ENCODE measurements at places on chromosomes 7 and 10.

DNA sequence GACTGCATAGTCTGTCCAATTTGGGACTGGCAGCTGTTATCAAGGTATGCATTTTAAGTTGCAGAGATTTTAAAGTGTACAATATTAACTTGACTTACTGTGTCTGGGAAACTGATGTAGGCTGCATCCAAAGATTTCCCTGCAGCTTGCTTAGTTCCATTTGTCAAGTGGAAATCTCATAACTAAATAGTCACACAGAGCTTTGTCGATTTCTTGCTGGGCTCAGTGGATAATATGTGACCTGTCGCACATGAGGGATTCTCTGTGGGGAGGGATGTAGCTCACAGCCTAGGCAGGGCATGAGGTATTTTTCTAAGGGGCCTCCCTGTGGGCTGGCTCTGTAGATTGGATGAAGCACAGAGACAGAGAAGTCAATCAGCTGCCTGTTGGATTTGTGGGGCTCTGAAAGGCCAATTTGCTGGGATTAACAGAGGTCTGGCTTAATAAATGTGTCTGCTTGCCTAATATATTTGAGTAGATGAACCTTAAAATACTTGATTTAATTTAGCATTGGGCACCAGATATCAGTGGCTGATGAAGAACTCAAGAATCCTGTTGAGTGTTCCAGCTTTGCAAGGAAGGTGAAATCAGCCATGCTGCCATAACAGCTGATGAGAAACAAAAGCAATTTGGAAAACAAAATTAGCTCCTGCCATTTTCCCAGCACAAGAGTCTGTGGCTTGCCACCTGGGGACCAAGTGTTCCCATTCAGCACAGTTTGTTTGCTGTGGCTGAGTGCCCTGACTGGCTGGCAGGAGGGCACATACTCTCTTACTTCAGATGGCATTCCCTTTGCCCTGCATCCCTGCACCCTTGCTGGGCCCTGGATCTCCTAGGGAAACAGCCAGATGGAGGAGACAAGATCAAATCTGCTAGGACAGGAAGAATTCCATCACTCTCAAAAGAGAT is 598.5 kb downstream of the SORCS3 start:
- no peak for ATAC-seq

DNA sequence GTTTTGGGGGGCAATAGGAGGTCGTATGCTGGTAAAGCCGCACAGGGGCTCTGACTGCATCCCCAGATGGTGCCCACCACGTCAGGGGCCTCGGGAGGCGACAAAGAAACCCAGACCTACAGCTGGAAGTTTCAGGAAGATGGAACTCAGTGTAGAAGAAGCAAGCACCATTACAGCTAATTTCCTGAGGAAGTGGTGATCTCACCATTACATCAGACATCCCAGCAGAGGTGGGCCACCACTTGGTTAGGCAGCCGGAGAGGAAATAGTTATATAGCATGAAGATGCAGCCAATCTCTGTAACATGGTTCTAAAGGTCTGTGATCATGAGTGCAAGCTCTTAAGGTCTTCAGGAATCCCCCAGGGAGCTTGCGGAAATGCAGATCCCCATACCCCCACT is 127.3 kb upstream of the PCBD1 start:
- ATAC-seq, result no peak

GRCh38 chr7:137933270-137934017 is 68.4 kb downstream of the CREB3L2 start:
- ATAC-seq, result no peak

DNA sequence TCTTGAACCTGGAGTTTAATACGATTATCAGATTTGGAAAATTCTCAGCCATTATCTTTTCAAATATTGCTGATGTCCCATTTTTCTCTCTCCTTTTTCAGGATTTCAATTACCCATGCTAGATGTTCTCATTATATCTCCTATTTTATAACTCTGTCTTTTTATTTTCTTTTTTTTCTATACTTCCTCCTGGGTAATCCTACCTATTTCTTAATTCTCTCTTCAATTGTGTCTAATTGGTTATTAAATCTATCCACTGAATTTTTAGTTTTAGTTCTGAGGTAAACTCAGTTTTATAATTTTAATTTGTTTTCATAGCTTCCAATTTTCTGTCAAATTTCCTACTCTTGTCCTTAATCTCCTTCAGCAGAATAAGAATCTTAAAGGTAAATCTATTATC is 15.6 kb downstream of the STEAP1 start:
- ATAC-seq, result no peak

- ATAC-seq, result no peak
Observed at GRCh38 chr10:67976292-67977245, 92.1 kb downstream of the SIRT1 start.

DNA sequence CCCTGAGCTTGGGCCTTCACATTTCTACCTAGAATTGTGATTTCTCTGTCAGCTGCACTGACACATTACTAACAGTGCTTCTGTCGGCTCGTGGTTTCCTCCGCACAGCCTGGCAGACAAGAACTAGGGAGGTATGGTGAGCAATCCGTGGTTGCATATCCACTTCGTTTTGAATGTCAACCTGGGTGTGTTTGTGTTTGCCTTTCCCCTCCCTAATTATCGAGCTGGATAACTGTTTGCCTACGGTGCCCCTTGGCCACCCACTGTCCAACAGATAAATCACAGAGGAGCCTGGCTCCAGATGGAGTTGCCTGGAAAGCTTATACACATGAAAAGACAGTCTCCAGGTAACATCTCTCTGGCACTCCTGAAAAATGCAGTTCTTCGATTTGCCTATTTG is 228.8 kb downstream of the TRIL start:
- ATAC-seq, result peak; percentile 13

GRCh38 chr10:112052166-112052565 is 131.4 kb downstream of the GPAM start:
- ATAC-seq, result no peak

- peak; percentile 48 for ATAC-seq
Observed at GRCh38 chr10:84177541-84178141, 4.0 kb downstream of the GPR15LG start.

DNA sequence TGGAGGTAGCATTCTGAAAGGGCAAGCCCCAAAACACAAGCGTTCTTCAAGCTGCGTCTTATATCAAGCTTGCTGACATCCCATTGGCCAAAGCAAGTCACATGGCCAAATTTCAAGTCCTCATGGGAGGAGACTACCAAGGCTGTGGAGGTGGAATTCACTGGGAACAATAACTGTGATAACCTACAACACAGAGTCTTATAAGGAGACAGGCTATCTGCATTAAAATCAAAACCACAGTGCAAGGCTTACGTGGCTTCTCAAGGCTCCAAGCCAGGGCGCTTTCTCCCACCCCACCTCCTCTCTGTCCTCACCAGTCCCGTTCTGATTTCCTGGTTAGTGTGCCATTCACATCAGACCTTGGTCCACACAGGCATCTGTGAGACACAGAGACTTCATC is 39.4 kb downstream of the ADRB1 start:
- ATAC-seq, result no peak

DNA sequence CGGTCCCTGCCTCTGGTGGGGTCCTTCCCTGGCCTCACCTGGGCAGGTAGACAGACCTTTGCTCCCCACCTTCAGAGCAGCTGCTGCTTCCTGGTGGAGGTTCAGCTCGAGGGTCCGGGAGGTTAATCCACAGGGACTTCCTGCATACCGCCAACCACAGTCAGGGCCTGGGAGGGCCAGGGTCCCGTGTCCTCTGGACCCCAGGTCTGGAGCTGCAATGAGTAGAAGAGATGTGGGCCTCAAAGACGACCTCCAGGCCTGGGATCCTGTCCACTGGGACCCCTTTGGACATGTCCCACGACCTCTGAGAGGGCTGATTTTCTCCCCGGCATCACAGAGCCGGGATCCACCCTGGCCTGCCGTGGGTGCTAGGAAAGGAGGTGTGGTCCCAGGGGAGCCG is 223.3 kb upstream of the TCERG1L start:
- no peak for ATAC-seq

DNA sequence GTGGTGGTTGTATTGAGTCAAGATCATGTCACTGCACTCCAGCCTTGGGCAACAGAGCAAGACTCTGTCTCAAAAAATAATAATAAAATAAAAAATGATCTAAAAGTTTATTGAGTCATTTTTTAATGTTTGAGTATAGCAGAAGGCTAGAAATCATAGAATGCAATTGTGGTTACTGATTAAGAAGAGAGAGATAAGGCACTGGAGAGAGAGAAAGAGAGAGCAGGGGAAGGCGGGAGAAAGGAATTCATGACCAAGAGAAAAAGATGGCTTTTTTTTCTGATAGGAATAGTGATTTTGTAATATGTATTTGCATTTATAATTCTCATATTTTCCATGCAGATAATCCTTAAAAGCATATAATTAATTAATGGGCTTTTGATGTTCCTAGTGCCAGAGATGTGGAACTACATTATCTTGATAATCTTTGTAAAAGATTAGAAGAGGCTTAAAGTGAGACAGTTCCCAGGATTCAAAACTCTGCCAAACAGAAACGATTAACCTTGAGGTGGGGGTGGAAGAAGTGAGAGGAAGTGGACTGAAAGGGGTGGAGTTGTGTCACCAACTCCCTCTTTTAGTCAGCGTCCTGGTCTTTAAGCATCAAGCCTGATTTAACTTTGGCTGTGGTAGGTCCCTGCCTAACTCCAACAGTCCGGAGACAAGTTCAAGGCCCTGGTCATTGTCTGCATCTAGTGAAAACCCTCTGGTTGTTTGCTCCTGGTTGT is 76.2 kb downstream of the CHN2 start:
- no peak for ATAC-seq

DNA sequence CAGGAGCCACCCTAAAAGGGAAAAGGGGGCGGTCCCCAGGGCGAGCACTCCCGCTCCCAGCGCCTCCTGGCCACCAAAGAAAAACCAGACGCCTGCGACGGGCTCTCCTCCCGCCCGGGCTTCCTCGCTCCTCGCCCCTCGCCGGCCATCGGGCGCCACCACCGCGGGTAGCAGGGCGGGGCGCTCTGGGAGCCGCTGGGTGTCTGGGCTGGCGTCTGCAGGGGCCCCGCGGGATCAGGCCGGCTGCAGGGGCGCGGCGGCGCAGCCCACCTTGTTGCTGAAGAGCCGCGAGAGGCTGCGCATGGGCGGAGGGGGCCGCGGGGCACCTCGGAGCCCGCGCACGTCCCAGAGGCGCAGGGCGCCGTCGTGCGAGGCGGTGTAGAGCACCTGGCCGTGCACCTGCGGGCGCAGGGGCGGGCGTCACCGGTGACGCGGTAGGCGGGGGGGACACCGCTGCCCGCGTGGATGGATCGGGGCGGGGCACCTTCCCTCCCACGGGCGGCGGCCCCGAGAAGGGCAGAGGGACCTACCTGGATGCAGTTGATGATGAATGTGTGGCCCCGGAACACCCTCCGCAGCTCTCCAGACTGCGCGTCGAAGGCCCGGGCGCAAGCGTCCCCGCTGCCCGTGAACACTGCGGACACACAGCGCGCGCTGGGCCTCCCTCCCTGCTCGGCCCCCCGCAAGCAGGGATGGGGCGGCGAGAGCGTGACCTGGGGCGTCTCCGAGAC is 28.3 kb downstream of the WDR86 start:
- peak; percentile 62 for ATAC-seq

- no peak for ATAC-seq
Observed at GRCh38 chr7:28112012-28112411, 68.6 kb downstream of the JAZF1 start.
